ENCODE measurements at places on chromosomes 5 and 9.
A peak's percentile ranks its signal among the peaks of the same experiment; 100 is the strongest.

GRCh38 chr5:176542596-176543427 lies 5.6 kb upstream of the RNF44 start:
- no peak for DNase-seq

DNA sequence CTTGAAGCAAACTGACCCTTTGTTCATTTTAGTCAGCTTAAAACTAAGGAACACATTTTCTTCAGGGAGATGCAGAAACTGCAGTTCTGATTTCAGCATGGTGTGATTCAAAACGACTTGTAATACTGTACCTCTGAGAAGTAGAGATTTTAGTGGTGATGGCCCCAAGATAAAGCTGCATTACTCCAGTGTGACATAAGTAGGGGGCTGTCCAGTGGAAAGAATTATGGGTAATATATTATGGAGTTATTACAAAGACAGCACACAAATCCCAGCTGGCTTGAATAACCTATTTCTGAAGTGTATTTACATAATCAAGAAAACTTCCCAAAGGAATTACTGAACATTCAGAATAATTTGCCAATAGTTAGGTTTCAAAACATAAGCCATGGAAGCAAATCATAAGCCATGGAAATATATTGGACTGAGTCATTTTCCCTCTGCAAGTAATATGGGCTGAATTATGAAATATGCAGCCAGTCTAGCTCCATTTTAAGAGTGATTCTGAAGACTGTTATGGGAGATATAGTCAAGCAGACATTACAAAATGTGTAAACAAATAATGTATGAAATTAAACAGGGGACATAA lies 133.7 kb upstream of the FBXL17 start:
- DNase-seq, result no peak

- DNase-seq, result no peak
Observed at GRCh38 chr9:23739753-23740152, 86.3 kb downstream of the ELAVL2 start.

DNA sequence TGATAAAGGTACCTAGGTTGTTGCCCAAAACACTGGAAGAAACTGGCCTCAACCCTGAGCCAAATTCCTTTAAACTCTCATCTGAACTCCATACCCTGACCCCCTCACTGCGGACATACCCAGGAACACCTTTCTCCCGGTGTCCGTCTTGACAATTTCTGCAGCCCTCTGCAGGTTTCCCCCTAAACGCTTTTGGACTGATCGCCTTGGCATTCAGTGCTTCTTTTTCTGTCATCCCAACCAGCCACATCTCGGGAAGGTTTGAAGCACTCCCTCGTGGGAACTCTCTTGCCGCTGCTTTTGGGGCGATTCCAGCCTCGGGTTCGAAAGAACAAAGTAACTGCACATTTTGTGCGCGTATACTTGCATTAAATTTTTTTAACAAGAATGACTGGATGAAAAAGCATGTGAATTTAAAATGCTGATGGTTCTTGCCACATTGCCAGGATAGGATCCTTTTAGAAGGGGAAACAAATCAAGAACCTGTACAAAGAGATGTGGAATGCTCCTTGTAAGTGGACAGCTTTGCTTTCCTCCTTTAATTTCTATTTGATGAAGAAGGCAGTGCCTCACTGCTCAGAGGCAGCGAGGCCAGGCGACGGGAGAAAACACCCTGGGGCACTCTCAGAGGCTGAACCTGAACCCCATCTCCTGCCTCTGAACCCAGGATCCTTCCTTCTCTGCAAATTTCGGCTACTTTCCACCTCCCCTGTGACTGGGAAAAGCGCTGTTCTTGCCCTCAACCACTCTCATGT lies 615 bp downstream of the PSMD5 start:
- DNase-seq, result peak; percentile 35

- no peak for DNase-seq
Observed at GRCh38 chr5:89064736-89065135, 181.8 kb upstream of the MEF2C start.

- no peak for DNase-seq
Observed at GRCh38 chr5:35877655-35878054, 21.0 kb downstream of the IL7R start.

DNA sequence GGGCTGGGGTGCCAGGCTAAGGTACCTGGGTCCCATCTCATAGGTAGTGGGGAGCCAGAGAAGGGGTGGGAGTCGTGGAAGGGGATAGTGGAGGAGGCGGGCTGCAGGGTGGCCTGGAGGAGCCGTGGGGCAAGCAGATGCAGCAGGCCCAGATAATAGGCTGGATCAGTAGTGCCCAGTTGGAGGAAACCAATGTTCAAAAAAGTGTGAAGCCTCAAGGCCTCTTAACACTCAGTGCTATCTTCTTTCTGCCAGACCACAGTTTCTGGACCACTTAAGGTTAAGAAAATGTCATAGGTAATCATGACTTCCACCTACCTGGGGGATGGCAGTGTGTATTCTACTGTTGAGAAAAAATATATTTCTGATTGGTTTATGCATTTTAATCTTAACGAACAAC lies 63.3 kb upstream of the TGFBR1 start:
- DNase-seq, result no peak

- no peak for DNase-seq
Observed at GRCh38 chr9:16258708-16259107, 611.8 kb downstream of the BNC2 start.

GRCh38 chr9:135600296-135600817 lies 38.8 kb downstream of the PAEP start:
- no peak for DNase-seq

DNA sequence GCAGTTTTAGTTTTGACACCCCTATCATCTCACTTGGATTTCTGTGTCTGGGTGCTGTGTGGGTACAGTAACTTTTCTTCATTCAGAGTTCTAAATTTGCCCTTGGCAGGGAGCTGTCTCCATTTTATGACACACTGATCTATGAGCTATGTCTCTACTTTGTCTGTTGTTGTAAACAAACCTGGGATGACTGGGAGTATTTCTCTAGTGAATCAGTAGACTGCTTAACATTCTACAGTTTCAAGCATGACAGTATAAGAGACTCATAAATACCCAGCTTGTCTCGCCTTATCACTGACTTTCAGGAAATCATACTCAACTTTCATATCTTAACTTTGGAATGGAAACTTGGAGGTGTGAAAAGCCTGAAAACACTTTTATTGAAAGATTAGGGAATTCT lies 212.1 kb upstream of the NUDT12 start:
- no peak for DNase-seq

DNA sequence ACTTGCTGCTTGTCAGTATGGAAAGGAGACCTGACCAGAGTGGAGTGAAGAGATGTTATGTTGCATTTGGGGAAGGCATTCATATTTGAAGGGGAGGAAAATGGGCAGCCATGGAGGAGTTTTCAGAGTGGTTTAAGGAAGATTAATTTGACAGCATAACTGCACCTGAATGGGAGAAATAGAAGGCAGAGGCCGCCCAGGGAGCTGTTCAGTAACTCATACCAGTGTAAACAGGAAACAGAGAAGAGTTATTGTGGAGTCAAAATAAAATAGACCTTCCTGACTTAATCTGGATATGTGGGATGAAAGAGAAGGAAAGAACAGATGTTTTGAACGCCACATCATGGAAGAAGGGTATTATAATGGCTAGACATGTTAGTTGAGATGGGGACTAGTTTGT lies 13.4 kb downstream of the SLC44A1 start:
- peak; percentile 36 for DNase-seq

- DNase-seq, result no peak
Observed at GRCh38 chr5:143644727-143645126, 167.2 kb upstream of the HMHB1 start.

- DNase-seq, result no peak
Observed at GRCh38 chr5:43315263-43315662, 2.1 kb upstream of the HMGCS1 start.

DNA sequence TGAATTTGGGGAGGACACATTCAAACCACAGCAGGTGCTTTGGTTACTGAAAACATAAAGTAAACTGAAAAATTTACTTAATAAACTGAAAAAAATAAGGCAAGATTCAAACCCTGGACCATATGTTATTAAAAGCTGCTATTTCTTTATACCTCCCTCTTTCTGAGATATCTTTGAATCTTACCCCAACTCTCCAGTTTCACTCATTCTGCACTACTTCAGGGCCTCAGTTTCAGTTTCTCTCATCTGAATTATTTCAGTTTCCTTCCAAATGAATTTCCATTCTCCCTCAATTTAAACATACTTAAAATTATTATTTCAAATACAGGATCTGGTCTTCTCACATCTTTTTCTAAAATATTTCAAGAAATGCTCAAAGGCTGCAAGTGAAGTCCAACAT lies 4.9 kb upstream of the OXCT1 start:
- DNase-seq, result no peak

DNA sequence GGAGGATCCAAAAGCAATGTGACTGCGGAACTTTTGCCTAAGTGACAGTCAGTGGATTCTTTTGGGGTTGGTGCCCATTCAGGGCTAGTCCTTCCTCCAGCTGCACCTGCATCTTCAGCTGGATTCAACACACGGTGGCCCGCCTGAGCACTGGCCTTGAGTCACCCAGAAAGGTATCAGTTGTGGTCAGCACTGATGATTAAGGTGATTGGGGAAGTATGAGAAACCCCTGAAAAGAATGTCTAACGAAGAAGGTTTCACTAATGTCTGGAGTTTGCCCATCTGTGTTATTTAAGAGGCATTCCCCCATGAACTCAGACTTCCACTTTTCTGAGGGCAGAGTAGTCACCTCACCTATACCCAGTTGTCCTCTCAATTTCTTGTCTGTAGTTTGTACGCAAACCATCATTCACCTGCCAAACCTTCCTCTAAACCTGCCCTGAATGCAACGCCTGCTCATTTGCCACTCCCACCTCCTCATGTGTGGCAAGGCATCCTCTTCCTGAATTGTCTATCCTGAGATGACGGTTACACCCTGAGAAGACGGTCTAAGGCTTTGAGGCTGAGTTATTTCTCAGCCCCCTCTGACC lies 27.2 kb downstream of the CSF2 start:
- DNase-seq, result no peak

DNA sequence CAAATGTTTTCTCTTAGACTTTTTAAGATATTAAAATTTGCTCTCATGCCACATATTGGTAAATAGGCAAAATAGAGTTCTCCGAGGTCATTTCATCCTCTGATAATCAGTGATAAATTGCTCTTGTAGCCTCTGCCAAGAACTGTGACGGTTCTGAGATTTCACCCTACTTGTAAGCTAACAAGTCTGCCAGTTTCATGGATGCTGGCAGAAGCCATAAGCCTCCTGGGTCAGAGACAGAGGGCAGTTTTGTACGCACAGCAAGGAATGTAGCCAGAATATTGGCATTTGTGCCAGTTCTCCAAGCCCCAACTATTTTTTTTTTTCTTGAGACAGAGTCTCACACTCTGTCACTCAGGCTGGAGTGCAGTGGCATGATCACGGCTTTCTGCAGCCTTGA lies 945.0 kb upstream of the WWC1 start:
- no peak for DNase-seq

DNA sequence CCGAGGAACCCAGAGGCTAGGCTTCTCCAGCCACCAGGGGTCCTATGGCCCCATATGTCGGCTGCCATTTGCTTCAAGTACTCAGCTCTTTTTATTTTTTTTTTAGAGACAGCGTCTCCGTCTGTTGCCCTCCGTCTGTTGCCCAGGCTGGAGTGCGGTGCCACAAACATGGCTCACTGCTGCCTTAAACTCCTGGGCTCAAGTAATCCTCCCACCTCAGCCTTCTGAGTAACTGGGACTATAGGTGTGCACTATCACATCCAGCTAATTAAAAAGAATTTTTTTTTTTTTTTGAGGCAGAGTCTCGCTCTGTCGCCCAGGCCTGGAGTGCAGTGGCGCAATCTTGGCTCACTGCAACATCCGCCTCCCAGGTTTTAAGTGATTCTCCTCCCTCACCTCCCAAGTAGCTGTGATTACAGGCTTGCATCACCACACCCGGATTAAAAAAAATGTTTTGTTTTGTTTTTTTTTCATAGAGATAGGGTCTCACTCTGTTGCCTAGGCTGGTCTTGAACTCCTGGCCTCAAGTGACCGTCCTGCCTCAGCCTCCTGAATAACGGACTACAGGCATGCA lies 8.9 kb downstream of the CERCAM start:
- DNase-seq, result no peak
